ENCODE measurements at places on chromosomes 12 and 14.

GRCh38 chr14:69660344-69661193 lies 49.2 kb downstream of the SUSD6 start:
- DNase-seq, result no peak

DNA sequence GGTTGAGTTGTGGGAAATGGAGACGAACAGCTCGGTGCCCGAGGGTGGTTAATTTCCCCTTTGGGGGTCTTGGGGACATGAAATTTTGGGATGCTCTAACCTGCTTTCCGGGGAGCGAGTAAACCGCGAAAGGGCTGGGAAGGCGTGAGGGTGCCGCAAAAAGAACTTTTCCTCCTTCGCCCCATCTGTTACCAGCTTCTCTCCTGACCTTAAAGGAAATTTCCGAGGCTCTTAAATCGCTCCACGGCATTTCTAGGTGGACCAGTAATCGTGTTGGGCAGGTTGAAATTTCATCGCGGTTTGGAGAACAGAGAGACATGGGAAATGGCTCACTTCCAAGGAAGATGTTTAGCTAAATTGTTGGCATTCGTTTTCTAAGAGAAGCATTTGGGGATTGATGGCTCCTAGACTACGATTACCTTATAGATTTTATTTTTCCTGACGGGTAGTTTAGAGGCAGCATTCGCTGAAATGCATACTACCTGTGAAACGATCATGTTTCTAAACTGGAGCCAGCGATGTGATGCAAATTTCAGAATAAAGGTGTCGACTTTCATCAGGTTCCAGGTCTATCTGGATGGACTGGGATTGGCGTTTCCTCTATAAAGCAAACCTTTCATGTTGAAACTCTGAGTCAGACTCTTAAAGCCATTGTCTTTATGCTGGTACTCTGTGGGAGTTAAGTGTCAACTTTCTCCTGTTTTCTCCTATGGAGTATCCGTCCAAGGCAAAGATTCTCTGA lies 414.5 kb downstream of the PCNX1 start:
- DNase-seq, result no peak

DNA sequence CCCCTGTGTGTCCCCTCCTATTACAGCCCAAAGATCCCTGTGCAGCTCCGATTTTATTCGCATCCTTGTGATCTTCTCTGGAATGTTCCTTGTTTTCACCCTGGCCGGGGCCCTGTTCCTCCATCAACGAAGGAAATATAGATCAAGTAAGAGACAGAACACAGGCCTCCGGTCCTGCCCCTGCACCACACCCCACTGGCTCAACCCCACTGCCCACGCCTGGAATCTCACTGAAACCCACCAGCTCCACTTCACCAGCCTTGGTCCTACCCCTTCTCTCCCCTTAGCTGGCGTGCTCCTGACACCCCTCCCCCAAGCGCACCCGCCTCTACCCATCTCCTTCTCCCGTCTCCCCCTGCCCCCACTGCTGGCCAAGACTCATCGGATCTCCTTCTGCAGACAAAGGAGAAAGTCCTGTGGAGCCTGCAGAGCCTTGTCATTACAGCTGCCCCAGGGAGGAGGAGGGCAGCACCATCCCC lies 934 bp upstream of the TAPBPL start:
- DNase-seq, result no peak

DNA sequence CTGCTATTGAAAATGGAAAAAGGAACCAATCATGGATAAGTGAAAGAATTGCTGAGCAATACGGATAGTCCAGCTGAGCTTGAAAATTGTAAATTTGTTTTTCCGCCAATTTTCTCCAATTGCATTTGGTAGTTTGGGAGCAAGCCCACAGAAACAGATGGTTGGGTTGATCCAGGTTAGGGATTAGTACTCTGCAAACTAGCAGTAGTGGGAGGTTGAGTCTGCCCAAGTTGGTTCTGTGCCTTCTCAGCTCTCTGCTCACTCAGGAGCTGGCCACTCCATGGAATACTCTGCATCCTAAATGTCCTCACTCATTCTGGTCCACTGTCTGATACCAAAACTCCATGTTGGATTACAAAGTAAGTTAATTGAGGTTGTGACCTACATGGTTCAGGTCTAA lies 361.1 kb upstream of the ATP2B1 start:
- DNase-seq, result no peak

- DNase-seq, result no peak
Observed at GRCh38 chr12:21129906-21130305, 1.1 kb upstream of the SLCO1B1 start.
